Activated T-cell treated with anti-CD3 and anti-CD28 coated beads, Interleukin-2, amount 50 U/mL, for 72 hours (primary cell): ENCODE measurements at places on chromosomes 1 and 21. TPM values are rescaled to one million over a fixed set of nuclear protein-coding genes. Genes with fewer than 3 reads are reported as not detected.

The TFAP2E gene
- 1.2 TPM for total RNA-seq

The RAB3B gene
- total RNA-seq: 0.12 TPM

The RGS8 gene
- 0.05 TPM for total RNA-seq

The NIPAL3 gene
- 54.1 TPM for total RNA-seq

The LRRC41 gene
- 53.4 TPM for total RNA-seq

The PLEKHA6 gene
- 0.31 TPM for total RNA-seq

The TRIM33 gene
- total RNA-seq: 34.1 TPM

The INSRR gene
- 0.17 TPM for total RNA-seq

DNA sequence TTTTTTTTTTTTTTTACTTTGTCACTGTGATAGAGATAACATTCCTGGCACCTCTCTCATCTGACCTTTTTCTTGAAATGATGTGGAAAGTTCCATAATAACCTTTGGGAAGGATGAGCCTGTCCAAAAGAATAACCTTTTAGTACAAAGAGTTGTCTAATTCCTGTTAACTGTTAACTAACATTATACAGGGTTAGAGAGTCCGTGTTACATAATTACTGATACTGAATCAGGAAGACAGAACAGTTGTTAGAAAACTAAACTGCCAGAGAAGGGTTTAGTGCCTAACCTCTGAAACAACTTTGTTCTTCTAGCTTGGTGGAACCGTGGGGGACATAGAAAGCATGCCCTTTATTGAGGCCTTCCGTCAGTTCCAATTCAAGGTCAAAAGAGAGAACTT lies 8.8 kb downstream of the CTPS1 start:
- no peak overlapping the region for H3K27ac ChIP-seq
- no peak for DNase-seq
- peaks cover 66% of the 10 kb centered on the region for H3K36me3 ChIP-seq
- no peaks in the 10 kb centered on the region for H3K27me3 ChIP-seq
- H3K4me3 ChIP-seq: no peak overlapping the region

GRCh38 chr1:94677087-94677486 lies 135.5 kb upstream of the F3 start:
- no peaks in the 10 kb centered on the region for H3K4me1 ChIP-seq
- no peak overlapping the region for H3K27ac ChIP-seq
- no peak for DNase-seq

DNA sequence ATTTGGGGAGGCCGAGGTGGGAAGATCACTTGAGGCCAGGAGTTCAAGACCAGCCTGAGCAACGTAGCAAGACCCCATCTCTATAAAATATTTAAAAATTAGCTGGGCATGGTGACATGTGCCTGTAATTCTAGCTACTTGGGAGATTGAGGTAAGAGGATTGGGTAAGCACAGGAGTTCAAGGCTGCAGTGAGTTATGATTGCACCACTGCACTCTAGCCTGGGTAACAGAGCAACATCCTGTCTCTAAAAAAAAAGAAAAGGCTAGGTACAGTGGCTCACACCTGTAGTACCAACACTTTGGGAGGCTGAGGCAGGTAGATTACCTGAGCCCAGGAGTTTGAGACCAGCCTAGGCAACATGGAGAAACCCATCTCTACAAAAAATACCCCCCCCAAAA lies 35.7 kb upstream of the RCC1 start:
- DNase-seq: no peak
- H3K4me1 ChIP-seq: peaks cover 11% of the 10 kb centered on the region
- peaks cover 1% of the 10 kb centered on the region for H3K36me3 ChIP-seq
- H3K27ac ChIP-seq: no peak overlapping the region
- no peak overlapping the region for H3K4me3 ChIP-seq

- no peak overlapping the region for H3K27ac ChIP-seq
- peaks cover 11% of the 10 kb centered on the region for H3K27me3 ChIP-seq
- H3K36me3 ChIP-seq: no peaks in the 10 kb centered on the region
- no peak for DNase-seq
- H3K4me3 ChIP-seq: no peak overlapping the region
Measured at GRCh38 chr1:202235003-202235660, 41.5 kb downstream of the LGR6 start.

DNA sequence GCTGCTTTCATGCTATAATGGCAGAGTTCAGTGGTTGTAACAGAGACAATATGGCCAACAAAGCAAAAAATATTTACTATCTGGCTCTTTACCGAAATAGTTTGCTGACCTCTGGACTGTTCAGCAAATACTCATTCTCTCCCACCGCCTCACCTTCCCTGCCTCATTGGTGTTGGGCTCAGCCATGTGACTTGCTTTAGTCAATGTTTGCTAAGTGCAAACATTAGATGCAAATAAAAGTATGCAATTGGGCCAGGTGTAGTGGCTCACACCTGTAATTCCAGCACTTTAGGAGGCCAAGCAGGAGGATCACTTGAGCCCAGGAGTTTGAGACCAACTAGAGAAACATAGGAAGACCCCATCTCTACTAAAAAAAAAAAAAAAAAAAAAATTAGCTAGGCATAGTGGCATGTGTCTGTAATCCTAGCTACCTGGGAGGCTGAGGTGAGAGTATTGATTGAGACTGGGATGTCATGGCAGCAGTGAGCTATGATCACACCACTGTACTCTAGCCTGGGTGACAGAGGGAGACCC lies 55.1 kb downstream of the RPL5 start:
- no peak overlapping the region for H3K27ac ChIP-seq
- H3K36me3 ChIP-seq: peaks cover 13% of the 10 kb centered on the region
- peaks cover 17% of the 10 kb centered on the region for H3K4me1 ChIP-seq
- no peak overlapping the region for H3K4me3 ChIP-seq

DNA sequence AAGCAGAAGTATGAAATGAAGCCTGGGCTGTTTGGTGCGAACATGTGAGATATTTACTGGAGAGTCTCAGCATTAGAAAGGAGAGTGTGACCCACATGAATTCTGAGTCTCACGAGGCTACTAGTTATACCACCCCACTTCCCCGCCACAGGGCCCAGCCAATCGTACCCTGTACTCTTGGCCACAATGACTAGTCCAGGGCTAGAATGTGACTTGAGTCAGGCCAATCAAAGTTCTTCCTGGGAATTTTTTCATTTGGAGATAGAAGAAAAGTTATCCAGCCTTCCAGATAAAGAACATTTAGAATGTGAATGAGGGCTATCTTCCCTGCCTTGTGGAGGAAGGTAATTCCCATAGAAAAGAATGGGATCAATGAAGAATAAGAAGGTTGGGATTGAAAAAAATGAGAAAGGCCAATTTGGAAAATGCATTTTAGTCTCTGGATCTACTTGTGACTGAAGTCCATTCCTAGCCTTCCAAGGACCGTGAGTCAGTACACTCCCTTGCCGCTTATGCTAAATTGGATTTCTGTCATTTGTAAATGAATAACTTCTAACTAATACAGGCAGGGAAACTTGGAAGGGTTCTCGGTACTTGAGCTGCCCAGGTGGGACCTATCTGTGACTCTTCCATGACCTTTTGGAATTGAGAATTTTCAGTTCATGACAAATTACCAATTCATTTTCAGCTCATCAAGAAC lies 12.3 kb upstream of the RIMKLA start:
- peaks cover 16% of the 10 kb centered on the region for H3K27me3 ChIP-seq
- H3K4me3 ChIP-seq: no peak overlapping the region
- no peaks in the 10 kb centered on the region for H3K36me3 ChIP-seq
- no peak overlapping the region for H3K27ac ChIP-seq
- peaks cover 7% of the 10 kb centered on the region for H3K4me1 ChIP-seq

- DNase-seq: no peak
- H3K4me3 ChIP-seq: peak overlapping the region; percentile 89
- no peak overlapping the region for H3K27ac ChIP-seq
- H3K27me3 ChIP-seq: no peaks in the 10 kb centered on the region
- peaks cover 16% of the 10 kb centered on the region for H3K4me1 ChIP-seq
Measured at GRCh38 chr1:23801876-23802275, 1.3 kb upstream of the GALE start.

DNA sequence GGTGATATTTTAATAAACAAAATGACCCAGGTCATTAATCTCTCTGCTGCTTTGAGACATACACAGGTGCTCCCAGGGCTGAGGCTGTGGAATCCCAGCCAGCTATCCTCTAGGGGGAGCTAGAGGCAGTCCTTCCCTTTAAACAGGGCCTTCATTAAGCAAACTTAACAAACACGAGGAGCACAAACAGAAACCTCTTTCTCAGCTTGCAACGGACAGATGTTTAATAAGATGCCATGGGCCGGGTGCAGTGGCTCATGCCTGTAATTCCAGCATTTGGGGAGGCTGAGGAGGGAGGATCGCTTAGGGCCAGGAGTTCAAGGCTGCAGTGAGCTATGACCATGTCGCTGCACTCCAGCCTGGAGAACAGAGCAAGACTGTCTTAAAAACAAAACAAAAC lies 106.7 kb downstream of the HIVEP3 start:
- peaks cover 50% of the 10 kb centered on the region for H3K4me1 ChIP-seq
- no peak overlapping the region for H3K4me3 ChIP-seq
- no peaks in the 10 kb centered on the region for H3K27me3 ChIP-seq

GRCh38 chr21:44440241-44441040 lies 14.9 kb upstream of the LRRC3 start:
- H3K4me3 ChIP-seq: no peak overlapping the region
- no peak for DNase-seq
- no peaks in the 10 kb centered on the region for H3K36me3 ChIP-seq

DNA sequence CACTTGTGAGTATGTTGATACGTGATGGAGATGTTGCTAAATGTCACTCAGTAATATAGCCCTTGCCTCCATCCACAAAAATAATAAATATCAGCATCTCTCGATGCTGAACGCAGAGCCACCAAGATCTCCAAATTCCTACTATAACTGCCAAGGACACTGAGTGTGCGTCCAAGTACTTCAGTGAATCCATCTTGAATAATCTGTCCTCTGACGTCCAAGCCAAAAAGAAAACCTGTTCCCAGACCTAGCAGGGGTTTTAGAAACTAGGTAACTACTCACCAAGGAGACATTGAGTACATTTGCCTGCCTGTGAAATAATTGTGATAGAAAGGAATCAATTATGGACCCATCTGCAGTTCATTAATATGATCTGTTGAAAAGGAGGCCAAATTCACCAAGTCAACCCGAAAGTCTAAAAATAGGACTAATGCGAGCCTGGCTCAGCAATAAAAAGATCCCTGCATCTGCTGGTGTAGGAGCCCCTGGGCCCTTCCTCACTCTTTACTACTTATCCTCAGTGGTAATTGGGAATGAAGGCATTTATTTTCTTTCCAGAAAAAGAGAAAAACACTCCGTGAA lies 226.9 kb upstream of the IRF2BP2 start:
- H3K36me3 ChIP-seq: no peaks in the 10 kb centered on the region
- H3K27ac ChIP-seq: no peak overlapping the region
- no peaks in the 10 kb centered on the region for H3K27me3 ChIP-seq
- peaks cover 19% of the 10 kb centered on the region for H3K4me1 ChIP-seq

DNA sequence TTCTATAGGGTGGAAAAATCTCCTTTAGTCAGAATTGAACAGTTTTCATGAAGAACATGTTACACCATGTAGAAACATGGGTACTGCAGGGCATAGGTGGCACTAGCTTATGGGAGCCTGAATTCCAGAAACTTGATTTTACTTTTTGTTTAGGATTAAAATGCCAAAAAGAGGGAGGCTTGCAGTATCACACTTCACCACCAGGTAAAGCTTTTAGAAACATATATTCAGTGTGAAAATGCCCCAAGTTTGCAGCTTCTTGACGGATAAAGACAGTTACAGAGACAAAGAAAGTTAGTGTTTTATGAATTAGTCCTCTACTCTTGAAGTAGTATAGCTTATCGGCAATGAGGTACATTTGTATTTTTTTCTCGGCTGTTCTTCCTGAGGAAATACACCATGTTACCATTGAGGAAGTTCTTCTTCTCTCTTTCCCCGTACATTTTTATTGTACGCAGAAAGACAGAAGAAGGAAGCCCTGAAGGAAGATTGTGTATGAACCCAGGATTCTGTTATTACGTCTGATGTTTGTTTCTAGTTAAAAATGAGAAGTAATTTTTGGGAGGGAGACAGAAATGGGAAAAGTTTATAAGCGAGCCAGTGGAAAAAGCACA lies 66.1 kb downstream of the PBX1 start:
- H3K27ac ChIP-seq: no peak overlapping the region
- peak overlapping the region; percentile 41 for H3K4me3 ChIP-seq
- no peak for DNase-seq
- H3K4me1 ChIP-seq: no peaks in the 10 kb centered on the region

- DNase-seq: no peak
- no peaks in the 10 kb centered on the region for H3K36me3 ChIP-seq
- peaks cover 14% of the 10 kb centered on the region for H3K4me1 ChIP-seq
Measured at GRCh38 chr1:114156538-114157274, 3.0 kb upstream of the SYT6 start.

DNA sequence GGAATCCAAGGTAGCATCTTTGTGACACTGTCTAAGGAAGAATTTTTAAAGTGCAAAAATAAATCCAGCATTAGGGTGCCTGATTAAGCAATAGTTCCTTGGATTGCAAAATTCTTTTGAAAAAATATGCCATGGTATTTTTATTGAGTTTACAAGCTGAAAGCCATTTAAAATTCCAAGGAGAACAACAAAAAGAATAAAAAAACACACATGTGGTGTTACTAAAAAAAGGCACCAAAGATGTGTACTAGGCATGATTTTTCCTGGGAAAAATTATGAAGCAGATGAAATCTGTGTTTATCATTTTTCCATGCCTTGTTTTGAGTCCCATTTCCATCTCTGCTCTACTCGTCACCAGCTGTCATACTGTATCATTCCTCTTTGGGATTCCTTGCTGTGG lies 157.0 kb upstream of the ZNHIT6 start:
- H3K4me1 ChIP-seq: no peaks in the 10 kb centered on the region
- H3K36me3 ChIP-seq: no peaks in the 10 kb centered on the region
- no peaks in the 10 kb centered on the region for H3K27me3 ChIP-seq
- no peak overlapping the region for H3K4me3 ChIP-seq
- no peak overlapping the region for H3K27ac ChIP-seq

- no peak overlapping the region for H3K27ac ChIP-seq
- no peak overlapping the region for H3K4me3 ChIP-seq
- H3K36me3 ChIP-seq: no peaks in the 10 kb centered on the region
- H3K27me3 ChIP-seq: peaks cover 30% of the 10 kb centered on the region
- no peak for DNase-seq
- no peaks in the 10 kb centered on the region for H3K4me1 ChIP-seq
Measured at GRCh38 chr1:221457685-221458446, 284.0 kb downstream of the DUSP10 start.

DNA sequence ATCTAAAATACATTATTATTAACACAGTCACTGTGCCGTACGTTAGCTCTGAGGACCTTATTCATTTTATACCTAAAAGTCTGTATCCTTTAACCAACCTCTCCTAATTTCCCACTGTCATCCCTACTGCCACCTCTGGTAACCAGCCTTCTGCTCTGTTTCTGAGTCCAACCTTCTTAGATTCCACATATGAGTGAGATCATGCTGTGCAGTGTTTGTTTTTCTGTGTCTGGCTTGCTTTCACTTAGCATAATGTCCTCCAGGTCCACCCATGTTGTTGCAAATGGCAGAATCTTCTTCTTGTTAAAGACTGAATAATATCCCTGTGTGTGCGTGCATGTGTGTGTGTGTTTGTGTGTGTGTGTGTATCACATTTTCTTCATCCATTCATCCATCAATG lies 64.2 kb downstream of the ETS2 start:
- no peak overlapping the region for H3K4me3 ChIP-seq
- no peak for DNase-seq
- peaks cover 5% of the 10 kb centered on the region for H3K4me1 ChIP-seq
- H3K27me3 ChIP-seq: peaks cover 15% of the 10 kb centered on the region
- H3K36me3 ChIP-seq: no peaks in the 10 kb centered on the region

- peaks cover 2% of the 10 kb centered on the region for H3K36me3 ChIP-seq
- H3K27ac ChIP-seq: peak within 1 kb of the TSS; percentile 67
- H3K4me3 ChIP-seq: peak within 1 kb of the TSS; percentile 96
- H3K27me3 ChIP-seq: no peaks in the 10 kb centered on the region
- peaks cover 39% of the 10 kb centered on the region for H3K4me1 ChIP-seq
- DNase-seq: no peak
Measured at GRCh38 chr1:155207806-155208540, at the start of gene THBS3. Gene THBS3 (minus strand): TSS chr1:155207897. CDS start chr1:155207876, 21 bp downstream.
